Spinal cord (tissue), 10 donors: ENCODE measurements at places on chromosomes 3 and 15. TPM values are rescaled to one million over a fixed set of nuclear protein-coding genes. Genes with fewer than 3 reads are reported as not detected.

The OR5K2 gene
- not detected for total RNA-seq

The MCTP2 gene
- 12.4 TPM for total RNA-seq

GRCh38 chr3:195425849-195426248 lies 17.0 kb downstream of the ACAP2 start:
- no peaks in the 10 kb centered on the region for H3K4me1 ChIP-seq
- no peaks in the 10 kb centered on the region for H3K27me3 ChIP-seq
- H3K36me3 ChIP-seq: no peaks in the 10 kb centered on the region

The IFT80 gene
- total RNA-seq: 71.4 TPM

GRCh38 chr3:5332270-5332956 lies 144.9 kb downstream of the EDEM1 start:
- H3K36me3 ChIP-seq: no peaks in the 10 kb centered on the region
- no peak for DNase-seq
- peaks cover 4% of the 10 kb centered on the region for H3K4me1 ChIP-seq
- no peak overlapping the region for H3K4me3 ChIP-seq
- H3K27me3 ChIP-seq: no peaks in the 10 kb centered on the region

GRCh38 chr15:91336687-91337086 lies 236.6 kb downstream of the SV2B start:
- no peak overlapping the region for H3K27ac ChIP-seq
- H3K4me3 ChIP-seq: no peak overlapping the region
- no peak for DNase-seq
- H3K36me3 ChIP-seq: no peaks in the 10 kb centered on the region

GRCh38 chr15:45198337-45199135 lies 10.8 kb upstream of the SHF start:
- H3K4me1 ChIP-seq: peaks cover 23% of the 10 kb centered on the region
- no peaks in the 10 kb centered on the region for H3K27me3 ChIP-seq
- H3K36me3 ChIP-seq: no peaks in the 10 kb centered on the region
- H3K27ac ChIP-seq: peak overlapping the region; percentile 99
- DNase-seq: peak; percentile 98
- H3K4me3 ChIP-seq: peak overlapping the region; percentile 76

DNA sequence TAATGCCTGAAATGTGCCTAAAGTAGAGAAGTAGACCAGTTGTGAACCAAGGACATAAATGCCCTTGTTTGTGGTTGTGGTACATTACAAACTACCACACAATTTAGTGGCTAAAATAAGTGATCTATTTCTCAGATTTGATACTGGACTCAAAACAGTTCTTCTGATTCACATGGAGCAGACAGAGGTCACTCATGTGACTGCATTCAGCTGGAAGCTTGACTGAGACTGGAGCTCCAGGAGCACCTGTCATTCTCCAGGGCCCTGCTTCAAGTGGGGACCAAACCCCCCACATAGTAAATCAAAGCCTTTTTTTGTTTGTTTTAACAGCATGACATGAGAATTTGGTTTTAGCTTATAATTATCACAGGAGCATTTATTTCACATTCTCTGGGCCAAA lies 301.2 kb downstream of the OXSM start:
- DNase-seq: no peak
- no peak overlapping the region for H3K4me3 ChIP-seq
- H3K27ac ChIP-seq: no peak overlapping the region
- no peaks in the 10 kb centered on the region for H3K27me3 ChIP-seq
- H3K36me3 ChIP-seq: no peaks in the 10 kb centered on the region

DNA sequence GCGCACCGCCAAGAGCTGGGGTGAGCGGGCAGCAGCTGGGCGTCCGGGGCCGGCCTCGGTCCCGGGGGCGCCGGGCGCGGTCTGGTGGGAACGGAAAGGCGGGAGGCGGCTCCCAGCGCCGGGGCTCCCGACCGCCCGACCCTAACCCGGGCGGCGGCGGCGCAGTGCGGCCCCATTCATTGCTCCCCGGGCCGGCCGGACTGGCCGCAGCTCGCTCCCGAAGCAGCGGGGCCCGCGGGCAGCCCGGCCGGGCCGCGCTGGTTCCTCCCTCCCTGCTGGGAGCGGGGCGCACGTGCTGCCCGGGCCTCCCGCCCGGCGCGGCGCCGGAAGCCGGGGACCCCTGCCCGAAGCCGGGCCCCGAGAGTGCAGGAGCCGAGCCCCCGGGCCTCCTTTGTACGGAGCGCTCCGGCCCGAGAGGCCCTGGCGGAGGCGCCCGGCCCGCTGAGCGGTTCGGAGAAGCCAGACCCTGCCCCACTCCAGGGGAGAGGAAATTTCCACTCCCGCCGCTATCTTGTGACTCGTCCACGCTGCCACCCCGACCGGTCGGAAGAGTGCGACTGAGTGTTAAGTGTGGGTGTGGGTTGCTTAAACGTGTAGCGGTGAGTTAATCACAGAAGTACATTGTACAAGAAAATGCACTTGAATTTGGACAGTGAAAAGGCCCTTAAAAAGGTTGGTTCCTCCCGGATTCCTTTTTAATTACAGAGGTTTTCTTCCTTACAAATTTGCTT lies 613 bp downstream of the ATP1B3 start:
- H3K4me3 ChIP-seq: peak overlapping the region; percentile 86
- no peaks in the 10 kb centered on the region for H3K4me1 ChIP-seq
- H3K27ac ChIP-seq: peak overlapping the region; percentile 88

The LDHAL6B gene
- not detected for total RNA-seq

DNA sequence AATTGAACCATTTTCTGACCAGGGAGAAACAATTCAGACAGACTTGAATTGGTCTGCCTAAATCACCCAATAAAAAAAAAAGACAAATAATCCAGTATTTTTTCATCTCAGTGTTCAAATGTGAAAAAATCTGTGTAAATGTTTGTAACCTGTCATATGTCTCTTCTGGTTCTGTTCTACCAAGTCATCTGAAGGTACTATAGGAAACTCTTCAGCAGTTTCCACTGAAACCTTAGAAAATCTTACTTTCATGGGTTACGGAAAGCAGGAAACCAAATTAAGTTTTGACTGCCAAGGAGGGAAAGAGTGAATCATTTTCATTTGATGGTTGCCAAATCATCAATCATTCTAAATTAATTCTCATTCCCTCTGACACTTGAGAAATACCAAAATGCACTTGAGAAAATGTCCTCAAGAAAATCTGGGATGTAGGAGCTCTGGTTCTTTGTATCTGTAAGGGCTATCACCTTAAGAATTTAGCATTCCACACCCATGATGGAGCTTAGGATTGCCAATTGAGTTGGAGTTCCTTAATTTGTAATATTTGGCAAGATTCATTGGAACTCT lies 278.2 kb upstream of the KCNH8 start:
- no peaks in the 10 kb centered on the region for H3K36me3 ChIP-seq
- H3K4me1 ChIP-seq: no peaks in the 10 kb centered on the region
- no peaks in the 10 kb centered on the region for H3K27me3 ChIP-seq
- H3K27ac ChIP-seq: no peak overlapping the region
- DNase-seq: no peak
- H3K4me3 ChIP-seq: no peak overlapping the region

The XCR1 gene
- not detected for total RNA-seq

GRCh38 chr15:91282486-91282885 lies 182.4 kb downstream of the SV2B start:
- H3K27me3 ChIP-seq: no peaks in the 10 kb centered on the region
- no peaks in the 10 kb centered on the region for H3K36me3 ChIP-seq
- H3K27ac ChIP-seq: no peak overlapping the region
- no peaks in the 10 kb centered on the region for H3K4me1 ChIP-seq
- no peak overlapping the region for H3K4me3 ChIP-seq

The PCSK6 gene
- total RNA-seq: 14.3 TPM

DNA sequence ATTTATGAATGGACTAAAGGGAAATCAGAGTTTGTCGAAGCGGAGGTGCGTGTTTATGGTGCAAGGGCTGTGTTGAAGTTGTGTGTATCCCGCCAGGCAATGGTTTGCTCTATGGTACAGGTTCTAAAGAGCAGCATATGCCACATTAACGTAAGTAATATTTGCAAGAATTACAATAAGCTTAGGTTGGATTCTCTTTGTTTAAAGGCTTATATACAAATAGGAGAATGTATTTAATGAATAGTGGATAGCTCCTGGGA lies 800 bp downstream of the EPHA3 start:
- peak overlapping the region; percentile 72 for H3K4me3 ChIP-seq
- H3K4me1 ChIP-seq: peaks cover 6% of the 10 kb centered on the region
- no peak overlapping the region for H3K27ac ChIP-seq
- no peaks in the 10 kb centered on the region for H3K36me3 ChIP-seq
- H3K27me3 ChIP-seq: peaks cover 15% of the 10 kb centered on the region

- no peaks in the 10 kb centered on the region for H3K27me3 ChIP-seq
- H3K4me1 ChIP-seq: no peaks in the 10 kb centered on the region
- no peak overlapping the region for H3K4me3 ChIP-seq
- H3K36me3 ChIP-seq: no peaks in the 10 kb centered on the region
- no peak for DNase-seq
- H3K27ac ChIP-seq: no peak overlapping the region
These were observed 24.9 kb upstream of the ARPIN start for GRCh38 chr15:89937365-89938350.

DNA sequence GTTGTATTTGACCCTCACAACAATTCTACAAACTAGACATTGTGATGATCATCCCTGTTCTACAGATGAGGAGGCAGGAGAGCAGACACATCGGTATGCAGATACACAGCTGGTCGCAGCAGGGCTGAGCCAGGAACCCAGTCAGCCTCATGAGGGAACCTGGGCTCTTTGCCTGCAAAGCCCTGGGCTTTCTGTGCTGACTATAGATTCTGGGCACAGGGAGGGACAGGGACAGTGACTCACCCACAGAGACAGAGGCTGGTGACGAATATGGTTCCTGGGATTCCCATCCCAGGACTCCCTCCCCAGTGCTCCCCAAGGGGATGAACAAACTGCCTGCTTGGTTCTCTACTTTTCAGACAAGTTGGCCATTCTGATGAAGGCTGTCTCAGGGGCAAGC lies 3.8 kb upstream of the CAMP start:
- DNase-seq: no peak
- no peak overlapping the region for H3K4me3 ChIP-seq
- H3K36me3 ChIP-seq: no peaks in the 10 kb centered on the region

GRCh38 chr15:59236394-59236793 lies 29.8 kb downstream of the LDHAL6B start:
- no peaks in the 10 kb centered on the region for H3K36me3 ChIP-seq
- no peak overlapping the region for H3K27ac ChIP-seq
- no peak for DNase-seq
- no peaks in the 10 kb centered on the region for H3K27me3 ChIP-seq

DNA sequence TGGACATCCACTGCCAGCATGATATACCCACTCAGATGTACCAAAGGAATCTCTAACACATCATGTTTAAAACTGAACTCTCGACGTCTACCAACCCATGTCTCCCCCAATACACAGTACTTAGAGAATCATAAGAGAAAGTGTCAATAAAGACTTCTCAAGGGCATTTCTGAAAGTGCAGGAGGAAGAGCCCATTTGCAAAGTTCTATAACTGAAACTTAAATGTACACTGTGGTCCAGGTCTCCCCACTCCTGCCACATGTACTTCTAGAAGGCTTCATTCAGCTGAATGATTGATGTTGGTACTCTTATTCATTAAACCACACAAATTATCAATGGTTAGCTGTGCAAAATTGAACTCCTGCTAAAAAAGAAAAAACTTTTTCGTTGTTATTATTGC lies 31.8 kb downstream of the HERC1 start:
- H3K27ac ChIP-seq: no peak overlapping the region
- no peaks in the 10 kb centered on the region for H3K27me3 ChIP-seq
- H3K4me1 ChIP-seq: peaks cover 4% of the 10 kb centered on the region
- H3K4me3 ChIP-seq: no peak overlapping the region
- no peak for DNase-seq

The SCG5 gene
- total RNA-seq: 115 TPM

- DNase-seq: no peak
- H3K27me3 ChIP-seq: no peaks in the 10 kb centered on the region
- H3K27ac ChIP-seq: no peak overlapping the region
- H3K4me3 ChIP-seq: no peak overlapping the region
These were observed 28.8 kb upstream of the TF start for GRCh38 chr3:133717424-133717823.

- peak overlapping the region; percentile 42 for H3K27ac ChIP-seq
- peak overlapping the region; percentile 88 for H3K4me3 ChIP-seq
- H3K36me3 ChIP-seq: peaks cover 35% of the 10 kb centered on the region
- H3K4me1 ChIP-seq: peaks cover 55% of the 10 kb centered on the region
These were observed 1.2 kb downstream of the TWF2 start for GRCh38 chr3:52237657-52238172.
